ENCODE measurements at places on chromosomes 11 and 22.

GRCh38 chr22:22244316-22245250 lies at the start of gene VPREB1:
Gene VPREB1 (plus strand): TSS chr22:22244786. CDS start chr22:22244814, 28 bp downstream.
- no peak for DNase-seq

GRCh38 chr22:37176464-37177061 lies 11.5 kb downstream of the C1QTNF6 start:
- peak; percentile 71 for DNase-seq

GRCh38 chr22:29641042-29641699 lies 37.7 kb downstream of the NF2 start:
- peak; percentile 50 for DNase-seq

GRCh38 chr22:32422062-32422461 lies 10.0 kb upstream of the RTCB start:
- DNase-seq = no peak

GRCh38 chr22:50267591-50268390 lies 2.4 kb downstream of the MAPK11 start:
- peak; percentile 51 for DNase-seq

DNA sequence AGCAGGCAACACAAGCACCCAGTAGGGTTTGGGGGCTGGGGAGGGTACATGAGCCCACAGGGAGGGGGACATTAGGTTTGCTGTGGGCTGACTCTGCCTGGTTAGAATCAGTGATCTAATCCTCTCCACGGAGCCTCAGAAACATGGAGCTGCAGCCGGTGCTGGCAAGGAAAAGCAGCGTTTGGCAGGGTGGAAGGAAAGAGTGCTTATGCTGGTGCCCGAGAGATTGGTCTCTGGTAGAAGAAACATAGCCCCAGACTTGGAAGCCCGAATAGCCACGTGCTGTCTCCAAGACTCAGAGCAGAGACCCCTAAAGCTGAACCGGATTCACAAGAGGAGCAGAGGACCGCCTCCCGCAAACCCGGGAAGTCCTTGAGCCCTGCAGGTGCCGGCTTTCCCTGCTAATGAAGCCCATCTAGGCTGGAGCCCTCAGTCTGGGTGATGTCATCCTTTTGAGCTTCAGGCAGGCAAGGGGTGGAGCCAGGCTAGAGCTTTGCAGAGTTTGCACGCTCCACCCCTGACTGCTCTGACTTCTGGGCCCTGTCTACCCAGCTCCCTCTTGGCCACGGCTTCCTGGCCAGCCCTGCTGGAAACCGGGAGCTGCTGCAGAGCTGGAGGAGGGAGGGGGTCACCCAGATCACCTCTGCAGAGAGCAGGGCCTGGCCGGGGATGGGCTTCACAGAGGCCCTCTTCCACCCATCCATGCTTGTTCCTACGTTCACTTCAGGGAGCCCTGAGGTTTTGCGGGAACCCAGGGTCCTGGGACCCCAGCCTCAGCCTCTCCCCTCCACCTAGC lies 35.0 kb upstream of the JAM3 start:
- peak; percentile 85 for DNase-seq

- DNase-seq = no peak
These were observed 40.6 kb downstream of the OSBP start for GRCh38 chr11:59574932-59575502.

DNA sequence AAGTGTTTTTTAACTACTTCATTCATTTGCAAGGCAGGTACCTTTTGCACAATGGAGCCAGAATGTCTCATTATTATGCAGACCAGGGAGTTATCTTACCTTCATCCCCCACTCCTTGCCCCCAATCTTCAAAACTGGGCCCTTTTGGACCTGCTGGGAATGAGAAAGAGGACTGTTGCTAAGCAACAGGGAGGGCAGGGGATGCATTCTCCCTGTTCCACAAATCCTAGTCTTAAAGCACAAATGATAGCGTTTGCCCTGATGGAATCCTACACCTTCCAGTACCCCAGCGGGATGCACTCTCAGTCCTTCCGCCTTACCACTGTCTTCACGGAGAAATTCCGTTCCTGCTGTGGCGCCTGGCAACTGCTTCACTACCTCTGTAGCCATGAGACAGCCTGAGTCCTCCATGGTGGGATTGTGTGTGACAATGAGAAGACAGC lies 4.1 kb upstream of the KCNJ1 start:
- DNase-seq = no peak

DNA sequence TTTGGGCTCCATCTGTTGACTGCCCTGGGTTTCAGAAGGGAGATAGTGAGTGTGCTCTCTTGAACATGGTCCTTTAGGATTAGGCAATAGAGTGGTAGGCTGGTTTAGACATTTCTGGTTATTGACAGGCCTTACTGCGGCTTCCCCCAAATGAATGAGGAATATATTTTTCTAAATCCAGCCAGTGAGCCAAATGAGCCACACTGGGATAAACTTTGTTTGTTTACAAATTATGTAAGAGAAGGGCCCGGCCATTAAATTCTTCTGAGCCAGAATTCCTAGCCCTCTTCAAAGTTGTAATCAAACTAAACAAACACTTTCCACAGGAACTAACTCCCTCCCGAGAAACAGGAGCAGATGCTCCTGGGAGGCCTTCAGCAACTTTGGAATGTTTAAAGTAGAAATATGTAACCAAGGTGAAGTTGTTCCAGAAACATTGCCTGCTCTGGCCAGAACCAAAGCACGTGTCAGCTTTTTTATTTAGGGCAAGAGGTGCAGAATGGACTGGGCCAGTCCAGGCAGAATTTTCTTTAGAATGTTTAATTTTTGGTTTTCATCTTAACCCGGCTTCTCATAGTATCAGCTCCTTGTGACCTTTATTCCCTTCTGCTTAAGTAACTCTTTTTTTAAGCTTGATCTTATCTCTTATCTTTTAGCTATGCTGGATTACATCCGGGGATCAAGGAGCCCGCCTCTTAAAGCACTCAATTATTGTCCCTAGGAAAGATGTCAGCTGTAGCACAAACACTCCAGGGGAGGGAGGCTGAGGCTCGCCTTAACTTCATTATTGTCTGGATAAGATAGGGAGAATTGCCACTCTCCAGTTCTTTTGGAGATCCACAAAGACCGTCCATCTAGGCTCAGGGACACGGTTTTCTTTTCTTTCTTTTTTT lies 28.7 kb downstream of the ZNRF3 start:
- peak; percentile 45 for DNase-seq

GRCh38 chr22:28801845-28802594 lies 1.7 kb upstream of the XBP1 start:
- DNase-seq = no peak

- peak; percentile 46 for DNase-seq
These were observed 72.5 kb upstream of the AMPD3 start for GRCh38 chr11:10382518-10382917.

DNA sequence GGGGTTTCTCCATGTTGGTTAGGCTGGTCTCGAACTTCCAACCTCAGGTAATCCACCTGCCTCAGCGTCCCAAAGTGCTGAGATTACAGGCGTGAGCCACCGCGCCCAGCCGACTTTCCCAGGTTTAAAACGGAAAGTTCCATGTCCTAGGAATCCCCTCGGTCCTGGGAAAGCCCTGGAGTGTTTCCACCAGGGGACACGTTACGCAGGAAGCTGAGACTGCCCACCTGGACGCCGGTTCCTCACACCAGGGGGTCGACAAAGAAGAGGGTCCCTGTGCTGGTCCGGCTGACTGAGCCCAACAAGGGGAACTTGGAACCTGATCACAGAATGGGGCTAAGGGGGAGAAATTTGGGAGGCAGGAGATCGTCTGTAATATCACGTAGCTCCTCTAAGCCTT lies 3.5 kb upstream of the B4GALNT4 start:
- no peak for DNase-seq

GRCh38 chr22:41576877-41577276 lies 12.8 kb downstream of the PMM1 start:
- peak; percentile 58 for DNase-seq

DNA sequence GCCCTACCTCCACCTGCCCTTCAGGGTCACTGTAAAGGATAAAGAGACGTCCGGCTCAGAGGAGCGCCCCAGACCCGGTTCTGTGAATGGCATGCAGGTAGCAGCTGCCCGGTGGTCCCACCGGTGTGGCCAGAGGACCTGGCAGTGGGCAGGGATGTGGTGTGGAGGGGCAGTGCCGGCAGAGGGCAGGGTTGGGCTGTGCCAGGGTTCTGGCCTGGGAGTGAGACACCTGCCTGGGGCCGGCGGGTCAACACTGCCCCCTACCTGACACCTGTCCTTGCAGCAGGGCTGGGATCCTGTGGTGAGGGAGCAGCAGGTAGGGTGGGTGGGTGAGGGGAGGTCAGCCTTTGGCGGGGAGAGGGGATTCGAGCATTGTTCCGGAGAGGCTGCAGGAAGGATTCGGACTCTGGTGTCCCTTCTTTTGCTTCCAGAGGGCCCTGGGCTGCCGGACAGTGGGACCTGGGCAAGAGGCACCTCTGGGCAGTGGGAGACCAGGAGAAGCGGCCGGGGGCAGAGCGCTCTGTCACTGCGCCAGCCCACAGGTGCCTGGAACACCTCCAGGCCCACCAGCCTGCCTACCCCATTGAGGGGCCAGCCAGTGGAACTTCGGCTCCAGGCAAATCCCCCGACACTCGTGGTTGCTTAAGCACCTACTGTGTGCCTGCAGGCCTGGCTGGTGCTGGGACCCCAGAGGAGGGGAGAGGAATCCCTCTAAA lies 1.6 kb upstream of the PHLDA2 start:
- DNase-seq = peak; percentile 42

DNA sequence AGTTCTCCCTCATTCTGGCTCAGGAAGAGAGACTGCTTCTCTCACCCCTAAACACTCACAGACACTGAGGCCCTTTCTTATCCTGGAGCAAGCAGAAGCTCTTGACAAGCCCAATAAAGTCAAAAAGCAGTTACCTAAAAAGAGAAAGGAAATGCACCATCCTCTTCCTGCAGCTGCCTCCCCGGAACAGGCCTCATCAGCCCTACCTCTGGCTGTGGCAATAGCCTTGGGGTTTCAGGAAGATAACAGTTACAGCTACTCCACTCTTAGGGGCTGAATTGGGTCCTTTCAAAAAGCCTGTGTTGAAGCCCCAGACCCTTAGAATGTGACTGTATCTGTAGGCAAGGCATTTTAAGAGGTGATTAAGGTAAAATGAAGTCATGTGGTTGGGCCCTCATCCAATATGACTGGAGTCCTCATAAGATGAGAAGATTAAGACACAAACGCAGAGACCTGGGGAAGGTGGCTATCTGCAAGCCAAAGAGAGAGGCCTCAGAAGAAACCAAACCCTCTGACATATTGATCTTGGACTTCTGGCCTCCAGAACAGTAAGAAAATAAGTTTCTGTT lies 3.5 kb upstream of the LGALS12 start:
- DNase-seq = no peak

DNA sequence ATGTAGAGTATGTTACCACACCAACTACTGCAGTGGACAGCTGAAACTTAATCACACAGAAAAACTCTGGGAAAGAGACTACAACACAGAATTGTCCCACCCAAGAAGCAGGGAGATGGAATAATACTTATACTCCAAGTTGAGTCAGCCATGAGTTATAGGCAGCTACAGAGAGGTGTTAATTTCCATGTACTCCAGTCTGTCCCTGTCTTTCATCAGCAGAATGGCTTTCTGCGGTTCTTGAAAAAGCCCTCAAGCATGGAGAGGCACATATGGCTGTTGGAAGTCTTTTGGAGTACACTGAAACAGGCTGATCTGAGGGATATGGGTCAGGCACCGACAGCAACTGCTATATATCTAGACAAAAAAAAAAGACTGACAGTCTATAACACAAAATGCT lies 219.5 kb downstream of the DLG2 start:
- no peak for DNase-seq

All from iris pigment epithelial cell (primary cell).